ENCODE measurements at places on chromosomes 6 and 20.

DNA sequence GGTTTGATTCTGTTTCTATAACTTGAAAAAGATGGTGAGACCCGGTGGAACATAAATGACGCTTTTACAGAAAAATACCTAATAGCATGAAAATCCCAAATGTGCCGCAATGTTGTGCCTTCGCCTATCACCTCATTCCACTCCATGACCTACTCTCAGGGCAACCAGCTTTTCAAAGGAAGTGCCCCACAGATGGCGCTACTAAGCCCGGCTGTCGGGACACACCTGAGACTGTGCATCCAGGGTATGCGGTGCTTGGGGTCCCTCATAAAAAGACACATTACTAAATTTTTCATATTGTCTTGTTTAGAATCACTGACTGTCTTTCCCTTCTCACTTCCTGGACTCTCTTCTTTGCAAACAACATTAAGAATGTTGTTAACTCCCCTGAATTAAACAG is 145.5 kb upstream of the RPS6KA2 start:
- no peak for DNase-seq

DNA sequence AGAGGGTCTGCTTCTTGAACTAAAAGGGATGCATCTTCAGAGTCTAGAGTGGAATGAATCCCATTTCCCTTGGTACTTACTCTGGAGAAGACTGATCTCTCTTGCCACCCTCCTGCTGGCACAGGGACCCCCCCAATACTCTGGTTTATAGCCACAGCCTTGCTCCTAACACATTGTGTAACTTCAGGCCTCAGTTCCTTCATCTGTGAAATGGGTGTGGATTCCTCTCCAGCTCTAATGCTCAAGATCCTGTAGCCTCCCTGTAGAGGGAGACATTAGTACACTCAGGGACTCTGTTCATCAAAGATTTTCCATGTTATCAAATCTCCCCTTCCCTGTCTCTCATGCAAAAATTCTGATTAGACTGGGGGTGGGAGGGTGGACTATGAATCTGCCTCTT is 315.7 kb upstream of the MOCS1 start:
- no peak for DNase-seq

GRCh38 chr20:36778831-36779655 is 5.5 kb upstream of the DSN1 start:
- no peak for DNase-seq

DNA sequence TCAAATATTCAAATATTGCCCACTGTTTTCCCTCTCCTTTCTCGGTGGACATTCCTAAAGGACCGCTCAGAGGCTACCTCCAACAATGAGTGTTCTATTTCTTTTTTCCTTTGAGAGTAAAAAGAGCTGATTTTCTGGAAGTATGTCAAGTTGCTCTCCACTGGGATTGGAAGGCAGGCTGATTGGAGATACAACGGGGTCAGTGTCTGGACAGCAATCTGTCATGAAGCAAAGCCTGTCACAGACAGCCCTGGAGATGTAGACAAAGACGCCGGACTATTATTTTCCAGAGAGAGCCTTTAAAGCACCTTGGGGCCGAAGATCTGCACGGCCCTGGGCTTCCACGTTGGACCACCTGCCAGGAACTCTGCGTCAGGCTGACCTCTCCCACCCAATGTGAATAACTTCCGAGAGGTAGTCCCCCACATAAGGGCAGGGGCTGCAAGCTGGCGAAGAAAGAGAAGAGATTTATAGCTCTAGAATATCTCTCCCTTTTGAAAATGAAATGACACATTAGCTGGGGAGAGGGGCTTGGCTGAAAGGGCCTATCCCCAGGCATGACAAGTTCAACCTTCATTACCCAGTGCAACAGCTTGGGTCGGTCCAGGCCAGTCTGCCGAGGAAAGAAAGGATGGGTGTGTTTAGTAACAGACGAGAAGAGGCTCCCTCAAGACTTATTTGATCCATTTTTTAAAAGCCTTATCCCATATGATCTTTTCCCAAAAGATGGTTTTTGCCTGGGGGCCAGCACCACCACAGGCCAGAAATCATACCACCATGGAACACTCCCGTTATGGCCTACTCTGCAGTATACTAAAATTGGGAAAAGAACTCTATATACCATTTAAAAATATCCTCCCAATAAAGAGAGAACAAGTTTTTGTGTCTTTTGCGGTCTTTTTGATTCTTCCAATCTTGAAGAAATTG is 131.1 kb downstream of the OLIG3 start:
- DNase-seq: no peak

DNA sequence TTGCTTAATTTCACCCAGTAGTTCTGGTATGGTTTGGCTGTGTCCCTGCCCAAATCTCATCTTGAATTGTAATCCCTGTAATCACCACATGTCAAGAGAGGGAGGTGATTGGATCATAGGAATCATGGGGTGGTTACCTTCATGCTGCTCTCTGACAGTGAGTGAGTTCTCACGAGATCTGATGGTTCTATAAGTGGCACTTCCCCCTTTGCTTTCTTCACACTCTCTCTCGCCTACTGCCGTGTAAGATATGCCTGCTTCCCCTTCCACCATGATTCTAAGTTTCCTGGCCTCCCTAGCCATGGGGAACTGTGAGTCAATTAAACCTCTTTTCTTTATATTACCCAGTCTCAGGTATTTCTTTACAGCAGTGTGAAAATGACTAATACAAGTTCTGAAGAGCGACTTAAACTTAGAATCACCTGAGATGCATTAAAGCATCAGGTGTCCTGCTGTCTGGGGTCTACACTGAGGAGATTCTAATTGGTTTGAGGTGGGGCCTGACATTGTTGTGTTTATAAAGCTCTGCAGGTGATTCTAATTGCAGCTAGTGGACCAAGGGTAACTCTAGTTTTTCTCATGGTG is 82.1 kb upstream of the DTNBP1 start:
- DNase-seq: no peak

- no peak for DNase-seq
Measured at GRCh38 chr6:4179960-4180651, 44.7 kb upstream of the ECI2 start.

GRCh38 chr20:39630215-39630908 is 668.2 kb downstream of the DHX35 start:
- DNase-seq: no peak

DNA sequence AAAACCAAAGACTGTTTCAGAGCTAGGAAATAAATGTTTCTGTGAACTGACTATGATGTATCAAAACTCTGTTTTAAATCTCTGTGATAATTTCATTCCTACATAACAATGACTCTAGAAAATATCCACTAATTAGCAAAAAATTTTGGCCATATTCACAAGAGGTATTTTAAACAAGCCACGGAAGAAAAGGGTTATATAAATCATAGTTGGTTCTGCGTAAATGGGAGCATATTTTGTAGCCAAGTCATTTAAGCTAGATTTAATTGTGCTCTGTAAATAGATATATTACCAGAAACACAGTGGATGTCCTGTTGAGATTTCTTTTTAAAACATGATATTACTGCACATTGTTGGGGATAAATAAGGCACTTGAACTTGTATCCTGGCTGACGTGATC is 416.5 kb upstream of the PLCB4 start:
- DNase-seq: no peak

DNA sequence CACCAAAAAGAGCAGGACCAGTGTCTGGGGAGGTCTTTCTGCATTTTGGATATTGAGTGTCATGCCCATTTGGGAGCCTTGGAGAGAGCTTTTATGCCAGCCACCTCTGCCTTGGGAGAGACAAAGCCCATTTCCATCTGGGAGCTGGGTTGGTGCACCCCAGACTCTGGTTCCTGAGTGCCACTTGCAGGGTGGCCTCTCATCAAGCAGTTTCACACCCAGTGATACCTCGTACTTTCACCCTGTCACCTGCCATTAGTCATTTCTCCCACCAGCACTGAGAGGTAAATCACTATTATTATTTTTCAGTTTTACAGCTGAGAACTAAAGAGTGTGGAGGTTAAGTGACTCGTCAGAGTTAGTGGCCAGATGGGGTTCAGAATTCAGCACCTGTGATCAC is 94.7 kb downstream of the PTPRT start:
- DNase-seq: no peak

- no peak for DNase-seq
Measured at GRCh38 chr20:40941133-40941610, 87.5 kb upstream of the TOP1 start.

- DNase-seq: no peak
Measured at GRCh38 chr6:4932228-4932903, 71.5 kb downstream of the RPP40 start.

DNA sequence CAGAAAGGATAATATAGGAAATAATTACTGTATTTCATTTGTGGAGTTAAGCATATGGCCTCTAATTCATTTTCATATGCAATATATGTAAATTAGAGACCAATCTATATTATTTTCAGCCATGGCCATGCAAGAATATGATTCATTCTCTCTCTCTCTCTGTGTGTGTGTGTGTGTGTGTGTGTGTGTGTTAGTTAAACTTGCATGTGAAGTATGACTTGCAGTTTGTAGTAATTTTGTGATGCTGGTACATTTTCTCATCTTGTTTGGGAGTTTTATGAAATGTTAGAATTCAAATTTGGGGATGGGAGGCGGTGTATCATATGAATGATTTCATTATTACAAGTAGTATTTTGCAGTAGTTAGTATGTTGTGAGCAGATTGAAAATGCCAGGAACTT is 74.8 kb downstream of the JARID2 start:
- no peak for DNase-seq

- no peak for DNase-seq
Measured at GRCh38 chr20:37845241-37845681, 57.7 kb upstream of the VSTM2L start.

DNA sequence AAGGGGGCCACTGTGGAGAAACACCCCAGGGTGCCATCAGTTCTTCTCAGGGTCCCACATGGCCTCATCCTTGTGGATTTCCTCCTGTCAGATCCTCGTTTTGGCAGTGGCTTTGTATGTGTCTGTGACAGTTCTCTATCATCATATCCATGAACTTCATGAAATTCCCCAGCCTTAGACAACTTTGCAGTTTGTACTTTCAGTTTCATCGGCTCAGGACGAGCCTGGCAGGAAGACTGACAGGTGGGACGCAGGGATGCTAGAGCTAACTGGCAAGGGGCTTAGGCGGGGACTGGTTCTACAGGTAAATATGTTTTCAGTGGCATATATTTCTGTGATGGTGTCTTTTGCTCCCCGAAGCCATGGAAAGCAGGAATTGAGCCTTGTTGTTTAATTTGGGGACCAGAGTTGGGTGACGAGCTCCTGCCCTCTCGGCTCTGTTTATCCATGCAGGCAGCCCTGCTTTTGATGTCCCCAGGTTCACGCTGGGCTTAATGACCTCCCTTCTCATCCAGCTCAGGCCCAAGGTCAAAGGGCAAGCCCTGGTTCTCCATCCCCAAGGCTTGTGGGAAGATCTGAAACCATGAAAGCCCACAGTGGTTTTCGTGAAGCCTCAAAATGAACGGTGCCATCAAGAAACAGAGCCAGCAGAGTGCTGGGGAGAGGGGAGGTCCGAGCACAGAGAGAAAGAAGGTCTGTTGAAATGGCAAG is 11.2 kb downstream of the SDCBP2 start:
- no peak for DNase-seq

DNA sequence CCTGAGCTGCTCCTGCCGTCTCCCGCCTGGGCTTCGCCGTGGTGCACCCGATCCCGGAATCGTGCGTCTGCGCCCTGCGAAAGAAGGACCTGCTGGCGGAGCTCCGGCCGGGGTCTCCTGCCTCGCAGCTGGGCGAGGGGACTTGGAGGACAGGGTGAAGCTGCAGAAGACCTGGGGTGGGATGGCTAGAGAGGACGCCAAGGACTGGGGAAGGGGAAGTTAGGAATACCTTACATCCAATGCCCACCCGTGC is 150.2 kb downstream of the PRL start:
- no peak for DNase-seq

- peak; percentile 21 for DNase-seq
Measured at GRCh38 chr20:438571-439469, 23.5 kb downstream of the TBC1D20 start.

GRCh38 chr6:43741829-43742228 is 28.2 kb upstream of the VEGFA start:
- no peak for DNase-seq

DNA sequence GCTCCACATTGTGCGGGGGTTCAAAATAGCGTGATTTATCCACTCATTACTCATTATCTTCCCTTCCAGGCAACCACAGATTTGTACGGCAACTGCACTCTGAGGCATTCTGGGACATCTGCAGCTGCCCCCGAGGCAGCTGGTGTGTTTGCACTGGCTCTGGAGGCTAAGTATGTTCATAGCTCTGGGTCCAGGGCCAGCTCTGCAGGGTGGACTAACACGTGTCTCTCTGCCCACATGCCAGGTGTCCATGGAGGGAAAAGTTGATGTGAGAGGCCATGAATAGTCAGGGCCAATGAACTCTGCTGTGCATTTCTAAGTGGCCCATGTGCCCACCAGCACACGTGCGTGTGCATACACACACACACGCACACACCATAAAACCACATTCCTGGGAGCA is 74.9 kb downstream of the BFSP1 start:
- DNase-seq: no peak

DNA sequence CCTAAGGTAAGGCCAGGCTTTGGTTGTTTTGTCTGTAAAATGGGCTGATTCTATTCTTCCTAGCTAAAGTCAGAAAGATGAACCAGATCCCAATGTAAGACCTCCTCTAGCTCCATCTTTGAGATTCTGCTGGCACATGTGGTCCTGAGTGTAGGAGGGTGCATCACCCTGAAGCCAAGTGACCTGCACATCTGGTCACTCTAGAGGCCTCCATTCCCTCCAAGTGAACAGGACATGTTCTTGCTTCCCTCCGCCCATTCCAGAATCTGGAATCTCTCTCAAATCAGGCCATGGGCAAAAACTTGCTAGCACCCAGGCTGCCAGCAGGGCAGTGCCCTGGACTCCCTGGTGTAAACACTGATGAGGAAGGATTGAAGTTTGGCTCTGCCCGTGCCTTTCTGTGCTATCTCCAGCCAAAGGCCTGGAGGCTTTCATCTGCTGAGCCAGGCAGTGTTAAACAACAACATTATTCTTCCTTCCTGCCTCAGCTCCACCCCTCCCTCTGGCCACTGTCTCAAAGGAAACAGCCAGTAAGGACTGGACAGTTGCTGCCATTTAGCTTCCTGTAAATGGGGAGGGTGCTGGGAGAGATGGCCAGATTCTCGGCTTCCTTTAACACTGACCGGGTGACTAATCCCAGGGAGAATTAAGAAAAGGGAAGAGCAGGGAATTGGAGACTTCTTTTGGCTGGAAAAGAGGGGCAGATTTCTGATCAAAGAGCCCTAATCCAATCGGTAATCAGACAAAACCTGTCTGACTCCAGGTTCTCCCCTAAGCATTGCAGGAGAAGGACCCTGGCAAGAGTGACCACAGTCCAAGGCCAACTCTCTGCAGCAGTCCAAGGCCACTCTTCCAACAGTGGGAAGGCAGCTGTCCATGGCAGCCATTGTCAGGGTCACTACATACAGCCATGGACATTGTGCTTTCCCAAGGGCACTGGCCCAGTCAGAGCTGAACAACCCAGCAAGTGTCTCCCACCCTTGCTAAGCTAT is 19.5 kb upstream of the ADGRF1 start:
- DNase-seq: no peak
